ENCODE measurements at places on chromosomes 5 and 9.

- DNase-seq: no peak
These were observed 893.5 kb upstream of the EDIL3 start for GRCh38 chr5:85278193-85278592.

DNA sequence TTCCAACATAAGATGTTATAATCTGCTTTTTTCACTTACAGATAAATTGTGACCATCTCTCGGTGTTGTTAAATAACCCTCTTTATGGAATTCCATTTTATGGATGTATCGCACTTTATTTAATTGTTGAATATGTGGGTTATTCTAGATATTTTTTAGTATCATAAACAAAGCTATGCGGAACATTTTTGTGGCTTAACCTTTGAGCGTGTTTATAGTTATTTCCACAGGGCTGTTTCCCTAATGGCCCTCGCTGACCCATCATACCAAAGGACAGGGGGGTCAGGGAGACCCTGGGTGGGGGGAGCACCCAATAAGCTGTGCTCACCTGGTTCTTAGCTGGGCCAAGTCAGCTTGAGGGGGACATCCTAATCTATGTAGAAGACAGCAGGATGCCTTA lies 65.3 kb downstream of the NDST1 start:
- no peak for DNase-seq

DNA sequence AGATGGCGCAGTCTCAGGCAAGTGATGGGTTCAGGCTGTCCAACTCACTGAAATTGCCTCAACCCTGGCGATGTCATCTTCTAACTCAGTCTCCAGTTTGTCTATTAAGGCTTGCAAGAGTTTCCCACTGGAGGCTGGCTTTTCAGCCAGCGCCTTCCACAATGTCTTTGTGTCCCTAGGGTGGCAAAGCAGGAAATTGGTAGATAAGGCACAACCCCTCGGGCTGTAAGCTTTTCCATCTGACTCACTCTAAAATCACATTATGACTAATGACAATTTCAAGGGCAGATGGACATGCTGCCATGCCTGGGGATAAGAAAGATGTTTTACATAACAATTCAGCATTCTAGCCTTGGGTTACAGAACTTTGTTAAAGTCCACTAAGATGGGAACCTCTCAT lies 61.9 kb downstream of the MROH2B start:
- no peak for DNase-seq

GRCh38 chr5:17020678-17021601 lies 84.9 kb upstream of the MYO10 start:
- DNase-seq: no peak

- no peak for DNase-seq
These were observed 113.2 kb upstream of the ERCC6L2 start for GRCh38 chr9:95762322-95762721.

DNA sequence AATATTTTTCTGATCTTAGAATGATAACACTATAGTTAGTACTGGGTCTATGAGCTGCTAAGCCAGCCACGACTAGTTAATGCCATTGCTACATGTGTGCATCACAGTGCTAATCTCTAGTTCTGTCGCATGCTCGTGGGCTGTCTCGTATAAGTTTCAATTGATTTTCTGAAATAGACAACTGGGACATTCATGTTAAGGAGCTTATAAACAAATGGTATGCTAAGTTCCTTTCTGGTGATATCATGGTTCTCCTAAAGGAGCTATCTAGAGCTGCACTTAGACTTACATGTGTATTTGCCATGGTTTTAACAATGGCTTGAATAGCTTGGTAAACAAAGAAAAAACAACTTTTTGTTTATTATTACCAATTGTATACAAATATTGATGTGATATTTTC lies 46.2 kb downstream of the F2RL2 start:
- no peak for DNase-seq

GRCh38 chr9:105886136-105886535 lies 191.8 kb downstream of the TMEM38B start:
- no peak for DNase-seq

GRCh38 chr9:89458768-89459496 lies 39.0 kb downstream of the SEMA4D start:
- no peak for DNase-seq

GRCh38 chr9:18994263-18994916 lies 38.6 kb downstream of the SAXO1 start:
- DNase-seq: no peak

GRCh38 chr5:31827867-31828266 lies 188.9 kb downstream of the PDZD2 start:
- no peak for DNase-seq

DNA sequence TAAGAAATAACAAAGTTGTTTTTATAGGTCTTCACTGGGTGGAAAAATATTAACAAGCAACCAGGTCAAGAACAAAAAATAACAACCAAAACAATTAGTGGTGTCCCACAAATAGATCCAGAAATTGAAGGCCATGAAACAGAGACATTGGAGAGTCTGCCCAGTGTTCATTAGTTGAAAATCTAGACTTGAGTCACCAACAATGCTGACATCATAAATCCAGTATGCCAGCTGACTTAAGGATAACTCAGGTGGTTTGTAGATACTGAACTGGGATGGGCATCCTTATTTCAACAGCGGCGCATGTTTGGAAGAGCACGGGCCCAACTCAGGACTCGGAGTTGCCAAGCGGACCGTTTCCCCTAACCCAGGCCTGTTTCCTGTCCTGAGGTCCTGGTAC lies 80.7 kb upstream of the TNFAIP8 start:
- DNase-seq: no peak

- peak; percentile 46 for DNase-seq
These were observed 86.4 kb downstream of the MED10 start for GRCh38 chr5:6291961-6292360.

Data from Kasumi-1 (cell line).